C1 segment of cervical spinal cord (tissue), 14 donors: ENCODE measurements at places on chromosomes 1 and 21.
A peak's percentile ranks its signal among the peaks of the same experiment; 100 is the strongest.

DNA sequence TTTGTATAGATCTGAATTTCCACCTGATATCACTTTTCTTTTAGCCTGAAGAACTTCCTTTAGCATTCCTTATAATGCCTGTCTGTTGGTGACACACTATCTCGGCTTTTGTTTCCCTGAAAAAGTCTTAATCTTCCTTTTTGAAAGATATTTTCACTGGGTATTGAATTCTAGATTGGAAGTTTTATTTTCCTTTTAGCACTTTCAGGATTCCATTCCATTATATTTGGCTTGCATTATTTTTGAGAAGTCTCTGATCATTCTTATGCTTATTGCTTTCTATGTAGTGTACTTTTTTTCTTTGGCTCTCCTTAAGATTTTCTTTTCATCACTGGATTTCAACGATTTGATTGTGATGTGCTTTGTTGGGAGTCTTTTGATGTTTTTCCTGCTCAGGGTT lies 510.7 kb downstream of the RWDD3 start:
- no peak for DNase-seq

DNA sequence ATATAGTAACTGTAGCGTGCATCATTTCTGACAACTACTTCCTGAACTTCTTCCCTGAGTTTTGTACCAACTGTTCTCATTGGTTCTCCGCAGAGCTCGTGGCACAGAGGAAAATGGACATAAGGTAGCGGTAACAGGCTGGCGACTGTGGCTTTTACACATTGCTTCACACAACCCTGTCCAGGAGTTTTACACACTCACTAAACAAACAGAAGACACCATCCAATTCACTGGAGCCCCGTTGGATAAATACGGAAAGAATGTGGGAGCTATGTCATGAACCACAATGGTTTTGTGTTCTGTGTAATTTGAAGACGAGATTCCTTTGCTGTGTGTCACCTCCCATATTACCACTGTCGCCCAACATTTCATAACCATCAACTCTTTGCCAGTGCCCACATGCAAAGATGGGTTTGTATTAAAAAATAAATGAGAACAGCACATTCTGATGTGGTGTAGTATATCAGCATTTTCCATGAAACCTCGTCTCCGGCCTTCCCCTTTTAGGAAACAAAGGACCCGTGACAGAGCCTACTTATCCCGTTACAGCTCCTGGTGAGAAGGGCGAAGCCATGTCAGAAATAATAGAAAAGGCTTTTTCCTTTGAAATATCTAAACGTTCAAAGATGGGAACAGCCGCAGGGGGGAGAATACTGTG lies 47.4 kb upstream of the ENAH start:
- DNase-seq = no peak

DNA sequence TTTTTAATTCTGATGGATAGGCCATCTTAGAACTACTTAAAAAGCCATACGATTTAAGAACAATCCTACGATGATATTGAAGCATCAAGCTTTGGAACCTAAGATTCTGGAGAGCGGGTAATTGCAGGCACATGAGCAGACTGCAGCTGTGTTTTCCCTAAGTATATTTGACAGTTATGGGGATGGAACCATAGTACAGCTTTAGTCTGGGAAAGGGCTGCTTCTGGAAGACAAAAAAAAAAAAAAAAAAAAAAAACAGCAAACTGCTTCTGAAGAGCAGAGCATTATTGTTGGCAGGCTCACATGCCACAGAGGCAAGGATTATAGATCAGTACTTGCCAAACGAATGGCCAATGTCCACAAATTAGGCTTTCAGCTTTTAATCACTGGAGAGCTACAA lies 1618.7 kb downstream of the AMY1C start:
- no peak for DNase-seq

DNA sequence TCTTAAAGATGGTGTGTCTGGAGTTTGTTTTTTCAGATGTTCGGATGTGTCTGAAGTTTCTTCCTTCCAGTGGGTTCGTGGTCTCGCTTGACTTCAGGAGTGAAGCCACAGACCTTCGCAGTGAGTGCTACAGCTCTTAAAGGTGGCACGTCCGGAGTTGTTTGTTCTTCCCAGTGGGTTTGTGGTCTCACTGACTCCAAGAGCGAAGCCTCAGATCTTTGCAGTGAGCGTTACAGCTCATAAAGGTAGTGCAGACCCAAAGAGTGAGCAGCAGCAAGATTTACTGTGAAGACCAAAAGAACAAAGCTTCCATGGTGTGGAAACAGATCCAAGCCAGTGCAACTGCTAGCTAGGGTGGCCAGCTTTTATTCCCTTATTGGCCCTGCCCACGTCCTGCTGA lies 1430.4 kb upstream of the B3GALT2 start:
- DNase-seq = no peak

DNA sequence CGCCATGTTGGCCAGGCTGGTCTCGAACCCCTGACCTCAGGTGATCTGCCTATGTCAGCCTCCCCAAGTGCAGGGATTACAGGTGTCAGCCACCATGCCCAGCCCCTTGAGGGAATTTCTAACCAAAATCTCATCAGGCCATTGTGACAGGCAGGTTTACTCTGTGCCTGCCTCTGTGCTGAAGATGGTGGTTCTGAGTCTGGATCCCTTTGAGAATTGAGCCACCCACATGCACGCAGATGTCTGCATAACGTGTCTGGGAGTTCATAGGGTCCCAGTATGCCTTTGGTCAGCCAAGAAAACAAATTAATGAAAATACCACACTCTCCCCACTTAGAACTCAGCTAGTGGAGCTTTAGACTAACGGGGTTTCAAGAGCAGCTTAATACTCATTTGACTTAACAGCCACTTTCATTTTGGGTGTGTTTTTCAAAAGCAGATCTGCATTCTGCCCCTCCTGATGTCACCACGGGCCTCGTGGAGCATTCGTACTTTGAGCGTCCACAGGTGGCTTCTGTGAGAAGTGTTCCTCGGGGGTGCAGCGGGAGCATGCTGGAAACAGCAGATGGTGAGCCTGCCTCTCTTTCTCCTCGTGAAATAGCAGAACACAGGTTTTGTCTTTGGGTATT lies 45.3 kb downstream of the DIP2A start:
- DNase-seq = no peak

GRCh38 chr1:31027693-31028526 lies 37.6 kb downstream of the PUM1 start:
- DNase-seq = no peak

- DNase-seq = no peak
Measured at GRCh38 chr1:236837897-236838296, 42.8 kb downstream of the MTR start.

GRCh38 chr21:39106881-39107462 lies 76.3 kb downstream of the PSMG1 start:
- no peak for DNase-seq

GRCh38 chr1:116498789-116499628 lies 71.8 kb downstream of the CD58 start:
- peak; percentile 54 for DNase-seq

GRCh38 chr1:206029484-206029883 lies 5.8 kb upstream of the CTSE start:
- no peak for DNase-seq

- DNase-seq = peak; percentile 16
Measured at GRCh38 chr21:34534522-34534921, 22.5 kb upstream of the KCNE1 start.

DNA sequence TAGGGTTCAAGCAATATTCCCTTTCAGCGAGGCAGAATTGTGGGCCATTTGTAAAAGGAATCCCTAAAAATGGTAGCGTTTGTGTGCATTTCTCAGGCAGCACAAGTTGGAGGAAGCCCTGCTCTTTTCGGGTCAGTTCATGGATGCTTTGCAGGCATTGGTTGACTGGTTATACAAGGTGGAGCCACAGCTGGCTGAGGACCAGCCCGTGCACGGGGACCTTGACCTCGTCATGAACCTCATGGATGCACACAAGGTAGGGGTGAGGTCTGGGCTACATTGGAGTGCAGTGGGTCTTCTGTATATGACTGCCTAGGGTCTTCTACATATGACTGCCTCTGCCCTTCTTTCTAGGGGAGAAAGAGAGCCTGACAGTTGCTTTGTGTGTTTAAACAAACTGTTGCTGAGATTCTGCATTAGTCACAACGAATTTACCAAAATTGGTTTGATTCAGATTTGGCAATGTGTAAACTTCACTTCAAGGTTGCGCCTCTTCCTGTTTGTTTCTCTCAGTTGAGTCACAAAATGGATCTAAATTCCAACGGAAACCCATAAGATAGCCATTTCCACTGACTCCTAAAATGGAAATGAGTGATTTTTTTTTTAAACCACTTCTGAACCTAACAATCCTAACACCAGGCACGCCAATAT lies 40.4 kb upstream of the BMP8A start:
- DNase-seq = no peak

DNA sequence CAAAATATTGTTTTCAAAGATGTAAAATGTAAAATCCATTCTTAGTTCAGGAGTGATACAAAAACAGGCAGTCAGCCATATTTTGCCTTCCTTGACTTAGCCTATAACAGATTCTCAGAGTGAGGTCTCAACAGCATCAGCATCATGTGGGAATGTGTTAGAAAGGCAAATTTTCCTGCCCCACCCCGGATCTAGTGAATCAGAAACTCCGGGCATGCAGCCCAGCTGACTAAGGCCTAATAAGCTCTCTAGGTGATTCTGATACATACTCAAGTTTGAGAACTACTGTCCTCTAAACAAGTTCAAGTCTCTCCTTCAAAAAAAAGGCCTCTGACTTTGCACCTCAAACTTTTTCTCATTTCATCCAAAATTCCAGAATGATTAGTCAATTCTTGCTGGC lies 46.9 kb upstream of the PRRC2C start:
- no peak for DNase-seq
